ENCODE measurements at places on chromosomes 3 and 15. TPM values are rescaled to one million over a fixed set of nuclear protein-coding genes. Genes with fewer than 3 reads are reported as not detected.

HRH1 gene
- 4.1 TPM for total RNA-seq

PAK2 gene
- total RNA-seq, result 35.6 TPM

- no peak for DNase-seq
Measured at GRCh38 chr3:153273767-153274435, 111.9 kb downstream of the RAP2B start.

- DNase-seq, result no peak
Measured at GRCh38 chr3:171980578-171981270, 58.7 kb upstream of the FNDC3B start.

DNA sequence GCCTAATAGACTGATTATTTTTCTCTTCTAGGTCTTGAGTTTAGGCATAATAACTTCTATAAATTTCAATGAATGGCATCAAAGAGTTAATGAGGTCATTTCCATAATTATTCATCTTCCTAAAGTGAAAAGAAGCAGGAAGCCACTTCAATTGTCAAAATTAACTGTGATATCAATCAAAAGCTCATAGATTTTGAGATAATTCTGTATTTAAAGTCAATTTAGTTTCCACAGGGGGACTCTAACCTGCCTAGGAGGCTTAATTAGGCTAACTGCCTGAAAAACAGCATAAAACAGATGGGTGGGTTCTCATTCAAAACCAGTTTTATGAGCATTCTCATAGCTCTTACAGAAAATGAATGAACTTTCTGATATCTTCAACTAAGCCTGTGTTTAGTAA, 177.8 kb downstream of the OTOL1 start:
- no peak for DNase-seq

DNA sequence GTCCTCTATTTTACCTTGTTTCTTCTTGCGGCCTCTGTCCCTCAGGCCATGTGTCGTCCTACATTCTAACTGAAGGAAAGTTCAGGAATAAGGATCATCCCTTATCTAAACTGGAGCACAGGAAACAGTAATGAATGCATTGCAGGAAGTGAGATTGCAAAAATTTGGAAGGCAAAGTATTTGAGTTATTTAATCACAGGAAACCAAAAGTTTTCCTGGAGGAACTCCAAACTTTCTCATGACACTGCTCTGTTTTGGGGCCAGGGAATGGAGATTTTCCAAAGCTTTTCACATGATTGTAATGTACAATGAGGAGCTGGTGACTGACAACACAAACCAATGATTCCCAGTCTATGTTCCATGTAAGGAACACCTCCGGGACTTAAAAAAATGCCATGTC, 57.8 kb upstream of the PLSCR4 start:
- DNase-seq, result no peak

DNA sequence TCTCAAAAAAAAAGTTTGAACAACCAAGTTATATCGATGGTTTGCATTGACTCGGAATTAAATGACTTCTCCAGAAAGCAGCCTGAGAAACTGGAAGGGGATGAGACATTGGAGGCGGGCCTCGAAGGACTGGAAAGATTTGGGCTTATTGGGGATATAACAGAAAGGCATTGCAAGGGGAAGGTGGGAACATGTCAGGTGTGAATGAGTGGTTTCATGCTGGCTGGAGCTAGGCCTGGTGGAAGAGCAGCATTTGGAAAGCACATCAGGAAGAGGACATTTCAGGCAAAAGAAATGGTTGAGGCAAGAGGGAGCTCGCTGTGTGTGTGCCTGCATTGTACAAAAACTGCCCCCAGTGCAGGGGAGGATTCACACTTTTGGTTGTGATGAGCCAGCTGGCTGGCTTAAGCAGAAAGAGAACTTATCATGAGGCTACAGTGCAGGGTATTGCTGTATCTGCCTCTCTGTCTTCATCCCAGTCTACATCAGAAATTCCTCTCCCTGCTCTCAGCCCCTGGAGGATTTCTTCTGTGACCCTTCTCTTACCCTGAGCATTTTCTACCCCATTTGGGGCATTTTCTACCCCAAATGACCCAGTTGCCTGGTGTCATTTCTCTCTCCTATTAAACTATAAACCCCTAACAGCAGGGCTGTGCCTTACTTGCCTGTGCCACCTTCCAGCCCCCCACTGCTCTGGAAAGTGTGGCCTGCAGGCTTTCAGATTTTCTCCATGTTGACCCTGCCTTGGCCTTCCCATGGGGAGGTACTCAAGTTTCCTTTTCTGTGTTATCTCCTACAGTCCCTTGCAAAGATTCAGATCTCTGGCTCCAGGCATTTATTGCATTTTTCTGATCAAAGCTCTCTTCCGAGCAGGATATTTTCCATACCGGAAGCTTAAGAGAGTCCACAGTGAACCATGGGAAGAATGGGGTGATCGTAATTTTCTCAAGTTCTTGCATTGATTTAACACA, 64.4 kb upstream of the FLNB start:
- no peak for DNase-seq

DNA sequence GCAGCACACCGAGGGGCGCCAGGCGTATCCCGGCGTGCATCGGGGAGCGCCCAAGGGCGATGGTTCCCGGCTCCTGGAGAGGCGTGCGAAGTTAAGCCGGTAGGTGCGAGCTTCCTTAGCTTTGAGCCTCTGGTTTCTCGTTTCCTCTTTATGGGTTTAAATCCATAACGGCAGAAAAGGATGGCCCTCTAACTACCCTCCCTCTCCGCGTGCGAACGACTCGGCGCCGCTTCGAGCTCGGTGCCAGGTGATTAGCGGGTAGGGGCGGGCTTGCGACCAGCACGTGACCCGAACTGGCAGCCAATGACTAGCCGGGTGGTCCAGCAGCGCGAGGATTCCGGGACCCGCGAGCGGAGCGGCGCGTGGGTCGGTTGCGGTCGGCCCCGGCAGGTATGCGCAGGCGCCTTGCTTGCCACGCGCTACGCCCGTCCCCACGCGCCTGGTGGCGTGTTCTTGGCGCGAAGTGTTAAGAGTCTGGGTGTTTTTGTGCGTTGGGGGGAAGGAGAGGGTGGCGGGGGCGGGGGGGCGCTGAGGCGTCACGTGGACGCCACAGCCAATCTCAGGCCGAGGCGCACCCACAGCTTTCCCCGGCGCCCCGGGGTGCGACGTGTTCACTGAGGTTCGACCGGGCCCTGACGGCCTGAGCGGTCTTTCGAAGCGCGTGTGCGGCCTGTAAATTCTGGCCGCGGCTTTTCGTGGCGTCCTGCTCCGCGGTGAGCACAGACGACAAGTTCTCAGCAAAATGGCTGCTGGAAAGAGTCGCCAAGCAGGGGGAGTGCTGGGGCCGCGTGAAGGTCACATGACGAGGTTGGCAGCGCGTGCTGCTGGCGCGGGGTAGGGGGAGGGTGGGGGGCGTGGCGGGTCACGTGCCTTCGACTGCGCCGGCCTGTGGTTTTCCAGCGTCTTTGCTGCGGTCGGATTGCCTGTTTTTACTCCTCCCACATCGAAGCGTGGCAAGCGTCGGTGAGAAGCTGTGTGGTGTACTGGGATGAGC, 38.7 kb upstream of the MGA start:
- DNase-seq, result peak; percentile 24

GP5 gene
- total RNA-seq, result not detected

DNA sequence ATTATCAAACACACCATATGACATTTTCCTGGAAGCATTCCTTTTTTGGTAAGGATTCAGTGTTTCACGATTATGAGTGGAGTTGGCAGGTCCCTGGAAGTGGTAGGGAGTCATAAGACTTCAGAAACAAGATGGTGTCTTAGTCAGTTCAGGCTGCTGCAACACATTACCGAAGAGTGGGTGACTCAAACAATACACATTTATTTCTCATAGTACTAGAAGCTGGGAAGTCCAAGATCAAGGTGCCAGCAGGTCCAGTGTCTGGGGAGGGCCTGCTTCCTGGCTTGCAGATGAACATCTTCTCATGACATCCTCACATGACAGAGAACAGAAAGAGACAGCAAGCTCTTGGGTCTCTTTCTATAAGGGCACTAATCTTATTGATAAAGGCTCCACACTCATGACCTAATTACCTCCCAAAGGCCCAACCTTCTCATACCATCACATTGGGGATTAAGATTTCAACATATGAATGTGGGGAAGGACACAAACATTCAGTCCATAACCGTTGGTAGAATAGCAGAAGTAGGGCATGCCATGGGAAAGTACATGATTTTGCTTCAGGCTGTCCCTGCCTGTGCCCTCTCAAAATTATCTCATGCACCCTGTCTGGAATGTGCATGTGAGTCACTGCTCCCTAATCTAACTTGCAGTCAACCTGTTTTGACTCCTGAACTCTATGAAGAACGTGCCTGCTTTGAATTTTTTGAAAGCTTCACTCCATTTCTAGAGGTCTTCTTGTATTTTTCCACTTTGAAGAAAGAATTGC, 72.5 kb downstream of the GTPBP8 start:
- DNase-seq, result no peak

GRCh38 chr3:49170744-49171118, 667 bp upstream of the KLHDC8B start:
- DNase-seq, result no peak

TLE3 gene
- total RNA-seq, result 77.1 TPM

LRRC3B gene
- total RNA-seq, result 0.57 TPM

CPB1 gene
- not detected for total RNA-seq

- DNase-seq, result no peak
Measured at GRCh38 chr15:55907797-55908196, 85.6 kb downstream of the NEDD4 start.

DNA sequence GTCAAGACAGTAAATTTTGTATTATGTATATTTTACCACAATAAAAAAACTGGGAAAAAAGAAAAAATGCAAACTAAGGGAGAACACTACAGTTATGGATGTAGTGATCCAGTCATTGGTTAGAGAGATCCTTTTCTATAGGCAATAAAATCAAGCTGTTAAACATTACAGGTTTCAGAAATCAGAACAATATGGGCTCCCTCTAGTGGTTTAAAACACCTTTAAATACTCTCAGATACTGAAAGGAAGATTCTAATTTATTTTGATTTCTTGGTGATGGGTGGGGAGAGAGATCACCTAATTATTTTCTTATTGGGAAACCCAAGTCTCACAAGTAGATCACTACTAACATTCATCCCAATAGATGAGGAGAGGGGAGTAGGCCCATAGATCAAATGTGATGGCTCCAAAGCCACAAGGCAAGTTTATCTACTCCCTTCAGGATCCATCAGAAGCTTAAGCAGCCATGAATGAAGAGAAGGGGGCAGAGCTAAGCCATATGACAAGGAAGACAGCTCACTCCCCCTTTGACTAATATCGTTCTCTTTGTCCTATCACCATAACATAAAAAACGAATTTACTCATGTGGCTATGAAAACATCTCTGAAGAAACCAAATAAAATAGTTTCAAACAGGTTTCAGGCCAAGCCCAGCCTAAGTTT, 118.6 kb downstream of the ANO10 start:
- no peak for DNase-seq

- no peak for DNase-seq
Measured at GRCh38 chr3:99659951-99660350, 21.6 kb downstream of the COL8A1 start.

DNA sequence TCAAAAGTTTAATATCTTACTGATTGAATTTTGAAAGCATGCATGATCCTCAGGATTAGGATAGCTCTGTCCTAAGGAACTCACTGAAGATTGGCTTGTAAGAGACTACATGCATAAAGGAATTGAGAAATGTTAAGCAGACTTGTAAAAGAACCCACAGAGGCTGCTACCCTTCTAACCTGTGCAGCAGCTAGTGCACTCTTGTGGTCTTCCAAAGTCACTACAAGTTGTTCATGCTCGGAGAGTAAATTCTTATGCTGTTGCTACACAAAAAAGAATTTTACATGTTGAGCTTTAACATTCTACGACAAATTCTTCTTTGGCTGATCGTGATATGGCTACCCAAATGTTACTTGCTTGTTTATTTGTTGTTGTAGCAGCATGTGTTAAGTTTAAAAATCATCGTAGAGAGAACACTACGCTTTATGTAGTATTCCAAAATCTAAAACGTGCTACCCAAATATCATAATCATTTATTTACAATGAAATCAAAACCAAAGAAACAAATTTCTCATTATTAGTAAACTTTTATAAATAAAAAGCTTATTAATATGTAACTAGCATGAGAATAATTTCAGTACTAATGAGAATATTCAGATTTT, 55.0 kb downstream of the GOLIM4 start:
- no peak for DNase-seq

DNA sequence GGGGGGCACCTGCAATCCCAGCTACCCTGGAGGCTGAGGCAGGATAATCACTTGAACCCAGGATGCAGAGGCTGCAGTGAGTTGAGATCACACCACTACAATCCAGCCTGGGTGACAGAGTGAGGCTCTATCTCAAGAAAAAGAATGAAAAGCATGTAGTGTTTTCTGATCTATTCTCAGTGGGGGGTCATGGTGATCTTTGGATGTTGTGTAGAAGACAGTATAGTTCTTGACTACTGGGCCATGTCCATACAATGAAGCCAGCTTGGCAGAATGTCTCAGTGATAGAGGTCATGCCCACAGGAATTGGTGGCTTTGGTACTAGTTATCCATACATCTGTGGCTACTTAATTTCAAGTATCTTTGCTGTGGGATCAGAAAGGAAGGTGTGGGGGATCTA, 26.8 kb upstream of the NANOGP8 start:
- DNase-seq, result no peak

DNA sequence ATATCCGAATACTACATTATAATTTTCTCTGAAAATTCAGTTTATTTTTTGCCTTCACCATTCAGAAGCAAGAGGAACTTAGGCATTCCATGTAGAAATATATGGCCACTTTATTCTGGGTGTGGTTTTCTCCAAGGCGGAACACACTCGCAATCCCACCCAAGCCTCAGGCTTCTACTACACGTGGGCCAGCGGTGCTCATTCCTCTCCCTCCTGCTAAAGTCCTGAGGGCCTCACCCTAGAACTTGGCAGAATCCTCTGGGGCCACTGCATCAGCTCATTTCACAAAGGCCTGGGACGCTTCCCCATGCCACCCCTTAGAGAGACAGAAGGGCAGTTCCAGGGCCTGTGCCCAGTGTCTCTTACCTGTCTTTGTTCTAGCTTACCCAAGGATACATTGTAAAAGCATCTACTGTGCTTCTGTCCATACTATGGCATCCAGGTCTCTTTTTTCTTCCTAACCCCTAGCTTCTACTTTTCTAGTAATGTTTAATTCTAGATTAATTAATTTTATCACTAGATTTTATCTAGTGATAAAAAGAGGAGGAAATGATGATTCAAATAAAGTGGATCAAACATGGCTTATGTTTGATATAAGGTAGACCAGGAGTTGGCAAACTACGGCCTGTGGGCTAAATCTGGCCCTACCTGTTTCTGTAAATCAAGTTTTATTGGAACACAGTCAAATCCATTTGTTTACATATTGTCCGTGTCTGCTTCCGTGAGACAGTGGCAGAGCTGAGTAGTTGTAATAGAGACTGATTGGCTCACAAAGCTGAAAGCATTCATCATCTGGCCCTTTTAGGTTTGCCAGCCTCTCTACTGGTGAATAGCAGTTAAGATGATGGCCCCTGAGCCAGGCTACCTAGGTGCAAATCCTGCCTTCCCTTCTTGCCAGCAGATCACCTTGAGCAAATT, 29.8 kb downstream of the LARS2 start:
- no peak for DNase-seq

- no peak for DNase-seq
Measured at GRCh38 chr15:27479296-27480140, 508.5 kb downstream of the GABRG3 start.

FOXB1 gene
- not detected for total RNA-seq

GRCh38 chr15:40108061-40108854, 421 bp downstream of the BMF start:
- DNase-seq, result no peak

ADCY5 gene
- total RNA-seq, result 0.72 TPM
